ENCODE measurements at places on chromosomes 2 and 18.

DNA sequence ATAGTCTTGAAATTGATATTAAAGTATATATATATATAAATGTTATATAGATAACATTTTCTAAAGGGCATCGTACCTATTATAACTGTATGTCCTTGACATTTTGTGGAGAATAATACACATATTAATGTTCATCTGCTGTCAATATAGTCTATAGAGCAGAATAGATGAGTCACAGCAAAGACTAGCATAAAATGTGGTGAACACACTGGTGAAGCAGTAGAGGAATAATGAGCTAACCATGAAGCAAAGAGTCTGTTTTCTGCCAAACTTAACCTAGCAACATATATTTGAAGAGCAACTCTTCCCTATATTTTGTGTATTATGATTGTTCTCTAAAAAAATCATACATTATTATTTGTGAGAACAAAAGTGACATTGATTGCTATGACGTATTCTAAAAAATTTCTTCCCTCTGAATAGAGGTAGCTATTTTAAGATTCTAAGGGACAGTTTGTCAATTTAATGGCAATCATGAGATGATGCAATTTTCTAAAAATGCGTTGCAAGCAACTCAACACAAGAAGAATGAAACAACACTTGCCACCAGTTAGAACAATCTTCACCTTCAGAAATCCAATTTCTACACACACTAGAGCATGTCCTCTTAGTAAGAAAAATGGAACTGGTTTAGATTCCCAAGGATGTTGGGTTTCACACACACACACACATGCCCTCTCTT, 22.0 kb downstream of the DOCK10 start:
- DNase-seq: no peak

GRCh38 chr2:109059474-109060165, 69.4 kb upstream of the SH3RF3 start:
- DNase-seq: no peak

- DNase-seq: no peak
Observed at GRCh38 chr2:108169982-108170625, 69.7 kb upstream of the SULT1C3 start.

- DNase-seq: no peak
Observed at GRCh38 chr2:81670885-81671284, 1366.3 kb upstream of the LRRTM1 start.

DNA sequence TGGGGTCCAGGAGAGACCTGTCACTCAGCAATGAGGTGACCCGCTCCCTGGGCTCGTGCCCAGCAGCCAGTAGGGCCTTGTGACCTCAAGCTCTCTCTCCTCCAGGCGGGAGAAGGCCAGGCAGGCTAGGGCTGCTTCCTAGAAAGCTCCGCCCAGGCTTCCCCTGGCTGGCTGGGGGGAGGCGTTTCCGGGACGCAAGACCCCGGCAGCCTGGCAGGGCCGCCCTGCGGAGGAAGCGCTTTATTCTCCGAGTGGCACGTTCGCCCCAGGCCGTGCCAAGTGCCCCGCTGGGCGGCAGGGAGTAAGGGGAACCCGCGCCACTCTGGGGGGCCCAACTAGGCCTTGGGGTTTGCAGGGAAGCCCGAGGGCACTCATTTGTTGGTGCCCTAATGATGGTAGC, 21.2 kb upstream of the EPAS1 start:
- DNase-seq: no peak

DNA sequence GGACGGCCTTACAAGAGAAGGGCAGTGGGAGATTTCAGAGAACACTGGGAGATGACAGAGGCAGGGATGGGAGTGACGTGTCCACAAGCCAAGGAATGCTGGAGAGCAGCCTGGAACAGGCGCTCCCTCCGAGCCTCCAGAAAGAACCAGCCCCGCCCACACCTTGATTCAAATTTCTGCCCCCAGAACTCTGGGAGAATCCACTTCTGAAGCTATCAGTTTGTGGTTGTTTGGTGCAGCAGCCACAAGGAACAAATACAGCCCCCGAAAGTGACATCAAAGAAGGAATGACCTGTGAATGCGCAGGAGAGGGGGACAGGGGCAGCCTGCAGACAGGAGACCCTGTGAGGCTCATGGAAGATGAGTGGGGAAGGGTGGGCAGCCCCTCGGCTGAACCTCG, 67.3 kb downstream of the TWIST2 start:
- no peak for DNase-seq

GRCh38 chr2:39689272-39689841, 23.6 kb downstream of the TMEM178A start:
- no peak for DNase-seq
